ENCODE measurements at places on chromosomes 3 and 15. TPM values are rescaled to one million over a fixed set of nuclear protein-coding genes. Genes with fewer than 3 reads are reported as not detected.

ZNF385D gene
- total RNA-seq, result not detected

LRRC57 gene
- total RNA-seq, result 21.7 TPM

SPESP1 gene
- not detected for total RNA-seq

EPHB3 gene
- not detected for total RNA-seq

- H3K27me3 ChIP-seq, result no peaks in the 10 kb centered on the region
- H3K4me1 ChIP-seq, result peaks cover 19% of the 10 kb centered on the region
- no peaks in the 10 kb centered on the region for H3K36me3 ChIP-seq
- no peak overlapping the region for H3K4me3 ChIP-seq
- DNase-seq, result peak; percentile 59
- H3K27ac ChIP-seq, result no peak overlapping the region
These were observed 72.3 kb downstream of the TAMM41 start for GRCh38 chr3:11774296-11774877.

- no peaks in the 10 kb centered on the region for H3K4me1 ChIP-seq
- DNase-seq, result no peak
- no peaks in the 10 kb centered on the region for H3K27me3 ChIP-seq
- no peaks in the 10 kb centered on the region for H3K36me3 ChIP-seq
These were observed 140.4 kb downstream of the SLC9A9 start for GRCh38 chr3:143707848-143708247.

DNA sequence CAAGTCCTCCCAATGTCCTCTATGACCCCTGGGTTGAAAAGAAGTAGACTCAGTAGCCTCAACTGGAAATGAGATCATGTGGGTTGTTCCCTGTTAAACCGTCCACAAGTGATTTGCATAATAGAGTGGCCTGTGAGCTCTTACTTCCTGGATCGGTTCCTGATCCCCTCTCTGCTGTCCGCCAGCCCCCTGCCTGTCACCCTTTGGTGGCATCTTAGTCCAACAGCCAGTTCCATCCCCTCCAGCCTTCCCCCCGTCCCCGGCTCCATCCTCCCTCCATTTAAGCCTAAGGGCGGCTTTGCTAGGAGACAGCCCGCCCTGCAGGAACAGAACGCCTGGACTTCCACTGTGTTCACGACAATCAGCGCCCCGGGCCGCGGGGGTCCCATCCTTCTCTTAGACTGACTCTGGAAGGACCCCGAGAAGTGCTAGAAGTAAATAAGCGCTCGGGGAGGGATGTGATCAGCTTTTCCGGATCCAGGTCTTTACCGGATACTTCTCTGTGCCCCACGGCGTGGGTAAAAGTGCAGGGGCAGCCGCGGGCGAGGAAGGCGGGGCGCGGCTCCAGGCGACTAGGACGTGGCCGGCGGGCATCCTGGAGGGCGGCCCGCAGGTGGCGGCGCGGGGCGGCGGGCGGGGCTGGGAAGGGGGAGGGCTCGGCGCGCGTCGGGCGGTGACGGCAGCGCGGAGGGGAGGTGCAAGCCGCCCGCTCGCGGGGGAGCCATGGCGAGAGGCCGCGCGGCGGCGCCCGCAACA lies 51.2 kb upstream of the ULK4 start:
- no peaks in the 10 kb centered on the region for H3K27me3 ChIP-seq
- peak; percentile 94 for DNase-seq
- H3K27ac ChIP-seq, result peak overlapping the region; percentile 97
- peak overlapping the region; percentile 84 for H3K4me3 ChIP-seq

GRCh38 chr15:79090487-79091203 lies at the start of gene RASGRF1:
Gene RASGRF1, minus strand, starts transcription at chr15:79090780. Its CDS starts 282 bp downstream, at chr15:79090498.
- H3K27me3 ChIP-seq, result no peaks in the 10 kb centered on the region
- DNase-seq, result no peak
- H3K4me1 ChIP-seq, result peaks cover 13% of the 10 kb centered on the region
- H3K36me3 ChIP-seq, result no peaks in the 10 kb centered on the region
- H3K4me3 ChIP-seq, result peak within 1 kb of the TSS; percentile 65
